ENCODE measurements at places on chromosomes 2 and 18. TPM values are rescaled to one million over a fixed set of nuclear protein-coding genes. Genes with fewer than 3 reads are reported as not detected.

GRCh38 chr2:104769096-104769495 lies 84.8 kb upstream of the POU3F3 start:
- H3K4me1 ChIP-seq = no peaks in the 10 kb centered on the region
- no peak overlapping the region for H3K4me3 ChIP-seq
- no peak overlapping the region for H3K27ac ChIP-seq
- DNase-seq = no peak

- H3K27ac ChIP-seq = no peak overlapping the region
- no peak for DNase-seq
- H3K4me3 ChIP-seq = no peak overlapping the region
These were observed 18.1 kb upstream of the TAF1B start for GRCh38 chr2:9824956-9825720.

MAP3K19 gene
- 3.8 TPM for total RNA-seq

LBX2 gene
- 2.9 TPM for total RNA-seq

- no peaks in the 10 kb centered on the region for H3K36me3 ChIP-seq
- H3K4me1 ChIP-seq = no peaks in the 10 kb centered on the region
- H3K4me3 ChIP-seq = no peak overlapping the region
- H3K27me3 ChIP-seq = no peaks in the 10 kb centered on the region
- DNase-seq = no peak
- no peak overlapping the region for H3K27ac ChIP-seq
These were observed 309.1 kb upstream of the CELF4 start for GRCh38 chr18:37874721-37875120.

DNA sequence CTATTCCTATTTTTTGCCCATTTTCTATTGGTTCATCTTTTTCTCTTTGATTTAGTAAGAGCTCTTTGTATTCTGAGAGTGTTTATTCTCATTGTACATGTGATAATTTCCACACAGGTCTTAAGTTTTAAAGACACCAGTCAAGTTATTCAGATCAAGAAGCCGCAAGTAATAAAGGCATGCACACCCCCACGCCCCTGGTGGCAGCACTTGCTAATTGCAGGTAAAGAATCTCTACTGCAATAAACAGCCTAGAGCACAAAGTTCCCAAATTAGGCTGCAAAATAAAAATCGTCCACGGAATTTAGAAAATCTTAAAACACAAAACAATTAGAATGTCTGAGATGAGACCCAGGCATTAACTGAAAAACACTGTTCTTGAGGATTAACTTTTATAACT lies 45.2 kb downstream of the ST3GAL5 start:
- no peaks in the 10 kb centered on the region for H3K36me3 ChIP-seq
- no peak for DNase-seq
- H3K27me3 ChIP-seq = no peaks in the 10 kb centered on the region

QPCT gene
- total RNA-seq = 6.3 TPM

DNA sequence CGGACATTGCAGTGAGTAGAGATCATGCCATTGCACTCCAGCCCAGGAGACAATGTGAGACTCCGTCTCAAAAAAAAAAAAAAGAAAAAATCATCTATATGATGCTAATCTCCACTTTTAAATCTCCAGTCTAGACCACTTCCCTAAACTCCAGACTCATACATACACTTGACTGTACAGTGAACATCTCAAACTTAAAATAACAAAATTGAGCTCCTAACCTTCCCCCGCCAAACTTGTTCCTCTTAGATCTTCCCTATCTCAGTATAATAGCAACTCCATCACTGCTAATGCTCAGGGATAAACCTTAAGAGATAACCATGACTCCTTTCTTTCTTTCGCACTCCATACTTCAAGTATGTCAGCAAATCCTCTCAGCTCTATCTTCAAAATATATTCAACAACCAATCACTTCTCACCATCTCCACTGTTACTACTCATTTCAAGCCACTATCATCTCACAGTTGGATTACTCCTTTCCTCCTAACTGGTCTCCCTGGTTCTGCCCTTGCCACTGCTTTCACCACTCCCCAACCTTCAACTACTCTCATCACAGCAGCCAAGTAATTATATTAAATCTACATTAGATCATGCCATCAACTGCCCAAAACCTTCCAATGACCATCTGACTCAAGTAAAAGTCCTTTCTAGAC lies 12.0 kb downstream of the MEMO1 start:
- no peaks in the 10 kb centered on the region for H3K27me3 ChIP-seq
- H3K4me1 ChIP-seq = no peaks in the 10 kb centered on the region
- no peaks in the 10 kb centered on the region for H3K36me3 ChIP-seq
- no peak overlapping the region for H3K27ac ChIP-seq

- no peak overlapping the region for H3K4me3 ChIP-seq
- H3K4me1 ChIP-seq = no peaks in the 10 kb centered on the region
- H3K27me3 ChIP-seq = no peaks in the 10 kb centered on the region
- H3K27ac ChIP-seq = no peak overlapping the region
- H3K36me3 ChIP-seq = no peaks in the 10 kb centered on the region
These were observed 413.6 kb downstream of the PTH2R start for GRCh38 chr2:208820014-208820688.

RRM2 gene
- total RNA-seq = not detected

DNA sequence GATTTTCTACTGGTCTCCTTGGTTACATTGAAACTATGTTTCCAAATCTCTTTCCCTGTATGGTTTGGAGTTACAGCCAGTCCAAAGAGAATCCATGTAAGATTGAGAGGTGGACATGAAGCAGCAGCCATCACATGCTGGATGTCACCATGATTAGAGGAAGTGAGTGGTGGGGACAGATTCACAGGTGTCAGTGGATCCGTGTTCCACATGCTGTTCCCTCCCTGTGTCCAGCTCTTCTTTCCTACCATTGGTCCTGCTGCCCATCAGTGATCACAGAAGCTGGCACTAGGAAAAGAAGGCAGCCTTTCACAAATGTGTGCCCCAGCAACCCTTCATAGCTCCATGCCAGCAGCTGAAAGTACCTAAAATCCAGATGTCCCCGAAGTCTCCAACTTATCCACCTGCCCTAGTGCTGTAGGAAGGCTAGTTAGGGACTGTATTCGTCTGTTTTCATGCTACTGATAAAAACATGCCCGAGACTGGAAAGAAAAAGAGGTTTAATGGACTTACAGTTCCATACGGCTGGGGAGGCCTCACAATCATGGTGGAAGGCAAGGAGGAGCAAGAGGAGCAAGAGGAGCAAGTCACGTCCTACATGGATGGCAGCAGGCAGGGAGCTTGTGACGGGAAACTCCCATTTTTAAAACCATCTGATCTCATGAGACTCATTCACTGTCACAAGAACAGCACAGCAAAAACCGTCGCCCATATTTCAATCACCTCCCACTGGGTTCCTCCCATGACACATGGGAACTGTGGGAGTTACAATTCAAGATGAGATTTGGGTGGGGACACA lies 207.5 kb downstream of the INSIG2 start:
- H3K4me3 ChIP-seq = no peak overlapping the region
- H3K4me1 ChIP-seq = no peaks in the 10 kb centered on the region
- H3K36me3 ChIP-seq = no peaks in the 10 kb centered on the region
- H3K27ac ChIP-seq = no peak overlapping the region
- DNase-seq = no peak

DNA sequence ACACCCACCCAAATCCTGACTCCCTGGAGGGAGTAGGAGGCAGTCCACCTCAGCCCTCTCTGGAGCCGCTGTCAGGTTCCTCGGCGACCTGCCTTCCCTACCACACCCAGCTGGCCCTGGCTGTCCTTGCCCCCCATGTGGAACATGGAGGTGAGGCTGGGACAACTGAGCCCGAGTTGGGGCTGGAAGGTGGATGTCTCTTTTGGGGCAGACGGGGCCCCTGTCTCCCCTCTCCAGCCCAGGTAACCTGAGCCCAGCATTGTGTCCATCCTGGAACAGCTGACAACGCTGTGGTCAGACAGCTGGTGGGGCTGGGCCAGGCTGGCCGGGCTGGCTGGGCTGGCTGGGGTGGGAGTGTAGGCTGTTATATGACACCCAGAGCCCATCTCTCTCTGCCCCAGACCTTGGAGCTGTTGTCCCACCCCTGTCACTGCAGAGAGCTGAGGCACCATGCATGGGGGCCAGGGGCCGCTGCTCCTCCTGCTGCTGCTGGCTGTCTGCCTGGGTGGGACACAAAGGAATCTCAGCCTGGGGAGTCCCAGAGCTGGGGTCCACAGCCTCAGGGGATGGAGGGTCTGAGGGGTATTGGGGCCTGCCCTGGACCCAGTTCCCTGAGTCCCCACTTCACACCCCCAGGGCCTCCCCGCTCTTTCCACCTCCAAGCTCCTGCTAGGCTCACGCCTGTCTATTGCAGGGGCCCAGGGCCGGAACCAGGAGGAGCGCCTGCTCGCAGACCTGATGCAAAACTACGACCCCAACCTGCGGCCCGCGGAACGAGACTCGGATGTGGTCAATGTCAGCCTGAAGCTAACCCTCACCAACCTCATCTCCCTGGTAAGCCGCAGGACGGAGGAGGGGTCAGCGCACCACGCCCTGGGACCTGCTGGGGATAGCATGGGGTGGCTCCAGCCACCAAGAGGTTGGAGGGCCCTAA lies at the start of gene CHRNG:
CHRNG (plus strand) TSS at position 395 of the 934 bp plus-strand sequence; CDS start at position 451, 56 bp downstream.
- no peak for DNase-seq
- H3K4me3 ChIP-seq = no peak within 1 kb of the TSS
- H3K27me3 ChIP-seq = no peaks in the 10 kb centered on the region
- H3K36me3 ChIP-seq = no peaks in the 10 kb centered on the region
- H3K4me1 ChIP-seq = no peaks in the 10 kb centered on the region

GRCh38 chr2:44745922-44746766 lies 195.4 kb upstream of the SIX3 start:
- no peak for DNase-seq
- H3K36me3 ChIP-seq = no peaks in the 10 kb centered on the region
- no peaks in the 10 kb centered on the region for H3K27me3 ChIP-seq
- H3K4me3 ChIP-seq = no peak overlapping the region

LRATD1 gene
- total RNA-seq = 10.2 TPM

GRCh38 chr2:12083713-12084419 lies 337.4 kb downstream of the LPIN1 start:
- H3K4me1 ChIP-seq = no peaks in the 10 kb centered on the region
- no peaks in the 10 kb centered on the region for H3K36me3 ChIP-seq
- no peak overlapping the region for H3K27ac ChIP-seq

DNA sequence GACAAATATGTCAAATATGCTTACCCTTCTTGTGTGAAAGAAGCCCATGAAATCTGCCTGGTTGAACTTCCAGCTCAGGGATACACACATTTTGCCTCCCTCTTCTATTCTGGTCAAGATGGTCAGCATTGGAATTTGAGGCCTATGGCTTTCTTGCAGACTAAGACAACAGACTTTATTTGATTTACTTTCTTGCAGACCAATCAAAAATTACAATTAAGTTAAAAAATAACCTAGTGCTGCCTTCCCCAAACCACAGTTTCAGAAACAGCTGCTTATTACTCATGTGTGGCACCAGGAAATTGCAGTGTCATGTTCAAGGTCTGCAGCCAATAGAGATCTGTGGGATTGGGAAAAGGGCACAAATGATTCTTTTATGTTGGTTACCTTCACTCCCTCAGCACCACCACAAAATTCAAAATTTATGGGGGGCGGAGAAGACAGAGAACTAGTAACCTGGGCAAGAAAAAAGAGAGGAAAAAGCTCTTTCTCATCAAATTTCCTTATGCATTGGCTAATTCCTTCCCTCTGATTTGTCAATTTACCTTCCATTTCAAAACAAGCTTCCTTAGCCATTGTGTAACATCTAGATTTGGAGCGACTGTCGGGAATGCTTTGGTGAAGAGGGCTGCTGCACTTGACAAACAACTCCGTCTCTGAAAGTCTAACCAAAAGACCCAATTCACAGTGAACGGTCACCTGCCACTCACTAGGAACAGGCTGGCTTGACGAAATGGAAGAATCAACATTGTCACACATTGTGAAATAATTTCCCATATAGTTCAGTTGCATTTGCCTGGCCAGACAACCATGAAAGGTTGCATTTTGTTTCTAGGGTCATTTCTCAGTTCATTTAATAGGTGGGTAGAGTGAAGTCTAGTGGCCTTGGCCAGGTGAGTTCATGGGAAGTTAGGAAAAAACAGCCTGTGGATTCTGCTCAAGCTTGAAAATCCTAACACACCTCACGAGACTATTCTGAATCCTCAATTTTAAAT lies 100.4 kb upstream of the FZD5 start:
- H3K27me3 ChIP-seq = no peaks in the 10 kb centered on the region
- no peaks in the 10 kb centered on the region for H3K36me3 ChIP-seq
- no peak overlapping the region for H3K27ac ChIP-seq
- H3K4me1 ChIP-seq = no peaks in the 10 kb centered on the region

Data from uterus (tissue), 4 donors.